Posterior vena cava (tissue), 2 donors: ENCODE measurements at places on chromosomes 5 and 9. TPM values are rescaled to one million over a fixed set of nuclear protein-coding genes. Genes with fewer than 3 reads are reported as not detected.

The FOXD4L5 gene
- not detected for total RNA-seq

The FAXDC2 gene
- total RNA-seq = 19.2 TPM

The SPATA31A3 gene
- total RNA-seq = not detected

The DBH gene
- total RNA-seq = not detected

The CD274 gene
- 3.1 TPM for total RNA-seq

The PCDHB14 gene
- 5.0 TPM for total RNA-seq

The GNAQ gene
- total RNA-seq = 69.4 TPM

The PCDHGA4 gene
- 4.7 TPM for total RNA-seq

The TRIM52 gene
- 9.5 TPM for total RNA-seq

The LCN1 gene
- not detected for total RNA-seq

The PIP5K1B gene
- total RNA-seq = 2.7 TPM

The MLANA gene
- total RNA-seq = not detected

The SLC22A5 gene
- 9.6 TPM for total RNA-seq

The SEMA6A gene
- total RNA-seq = 18.6 TPM

The PLPPR1 gene
- total RNA-seq = not detected

The IL5 gene
- total RNA-seq = not detected

The DMRTA1 gene
- 0.24 TPM for total RNA-seq

The C9 gene
- 0.19 TPM for total RNA-seq

The PCDHB15 gene
- total RNA-seq = 4.4 TPM

The SPATA31E1 gene
- total RNA-seq = not detected
